Stimulated activated CD4-positive, alpha-beta T cell treated with anti-CD3 and anti-CD28 coated beads, Interleukin-12 subunit alpha, Interleukin-12 subunit beta, amount 100 ng/mL, for 48 hours (primary cell): ENCODE measurements at places on chromosomes 2 and 18.

GRCh38 chr2:12918835-12919445 is 202.2 kb downstream of the TRIB2 start:
- no peak for DNase-seq

GRCh38 chr18:13471971-13472628 is 253.5 kb downstream of the LDLRAD4 start:
- no peak for DNase-seq

GRCh38 chr2:165522719-165523118 is 53.2 kb downstream of the CSRNP3 start:
- no peak for DNase-seq

DNA sequence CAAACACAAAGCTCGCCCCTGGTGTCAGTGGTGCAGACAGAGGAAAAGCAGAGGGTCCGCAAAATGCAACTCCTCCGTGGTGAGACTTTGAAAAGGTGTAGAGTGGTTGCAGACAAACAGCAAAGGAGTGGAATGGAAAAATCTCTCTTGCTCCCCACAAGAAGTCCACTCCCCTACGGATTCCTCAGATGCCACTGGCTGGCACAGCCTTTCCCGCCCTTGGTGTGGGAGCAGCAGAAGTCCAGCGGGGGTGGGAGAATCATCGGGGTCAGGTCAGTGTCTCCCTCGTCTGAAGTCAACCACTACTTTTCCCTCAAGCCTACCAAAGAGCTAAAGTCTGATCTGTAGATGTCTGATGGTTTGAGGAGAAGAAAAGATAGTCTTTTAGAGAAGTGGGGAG is 22.3 kb upstream of the B3GNT7 start:
- DNase-seq = no peak

- DNase-seq = no peak
These were observed 52.6 kb downstream of the RHBDD1 start for GRCh38 chr2:226888378-226888965.

GRCh38 chr2:88258208-88258607 is 88.1 kb downstream of the THNSL2 start:
- DNase-seq = no peak

GRCh38 chr2:84830095-84830494 is 50.8 kb downstream of the TRABD2A start:
- DNase-seq = no peak

GRCh38 chr2:9897331-9897737 is 54.1 kb downstream of the TAF1B start:
- DNase-seq = peak; percentile 68

DNA sequence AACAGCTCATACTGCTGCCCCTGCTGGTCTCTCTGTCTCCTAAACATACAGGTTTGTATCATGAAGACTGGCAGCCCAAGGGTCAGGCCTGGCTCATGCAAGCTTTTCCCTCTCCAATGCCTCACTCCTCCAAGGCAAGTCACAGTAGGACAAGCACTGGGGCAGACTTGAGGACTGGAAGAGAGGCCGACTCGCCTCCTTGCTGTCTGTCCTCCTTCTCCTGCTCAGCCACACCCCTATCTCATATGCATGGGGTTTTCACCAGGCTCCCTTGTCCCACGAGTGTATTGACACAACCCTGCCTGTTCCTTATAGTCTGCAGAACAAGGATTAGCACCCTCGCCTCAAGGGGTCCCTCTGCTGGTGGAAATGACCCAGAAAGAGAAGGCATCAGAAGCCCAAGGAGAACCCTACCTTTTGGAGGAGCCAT is 223.7 kb downstream of the SOX11 start:
- no peak for DNase-seq

- DNase-seq = no peak
These were observed 7.2 kb downstream of the RND3 start for GRCh38 chr2:150480241-150480640.

GRCh38 chr18:75212751-75213090 is 2.1 kb downstream of the TSHZ1 start:
- no peak for DNase-seq

DNA sequence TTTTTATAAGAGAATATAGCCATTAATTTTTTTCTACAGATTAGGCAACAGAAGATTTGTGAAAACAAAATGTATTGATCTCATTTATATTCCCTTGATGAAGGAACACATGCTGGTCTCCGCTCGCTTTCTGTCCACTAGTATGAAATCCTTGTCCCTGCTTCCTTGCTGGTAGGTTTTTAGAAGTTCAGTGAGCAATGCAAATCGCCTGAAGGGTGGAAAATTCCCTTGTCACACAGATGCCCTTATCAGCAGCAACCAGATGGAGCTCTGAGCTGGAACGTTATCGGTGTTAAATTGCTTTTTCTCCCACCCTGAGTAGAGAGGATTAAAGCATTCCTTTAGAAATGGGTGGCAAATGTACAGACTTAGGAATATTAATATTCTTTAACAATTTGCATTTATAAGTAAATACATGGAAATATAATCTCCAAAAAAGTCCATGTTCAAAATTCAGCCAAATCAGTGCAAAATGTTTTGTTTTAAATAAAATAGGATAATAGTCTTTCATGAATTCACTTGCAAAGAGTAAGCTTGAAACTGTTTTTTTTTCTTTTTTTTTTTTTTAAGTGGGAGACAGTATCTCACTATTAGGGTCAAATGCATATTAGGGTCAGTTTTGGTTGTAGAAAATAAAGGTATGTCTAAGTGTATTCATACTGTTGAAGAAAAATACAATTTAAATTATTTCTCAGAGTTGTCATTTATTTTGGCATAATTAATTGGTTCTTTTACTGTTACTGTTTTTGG is 164.0 kb upstream of the MYO3B start:
- no peak for DNase-seq
